A549 treated with GW870086 at 1 μM for 4 hours (cell line): ENCODE measurements at places on chromosomes 3 and 15. TPM values are rescaled to one million over a fixed set of nuclear protein-coding genes. Genes with fewer than 3 reads are reported as not detected.

STAC gene
- total RNA-seq: 2.1 to 2.6 TPM (median 2.4 TPM) in 5 replicates

ROPN1 gene
- total RNA-seq: not detected in 5 replicates

BMF gene
- 0.73 to 1.6 TPM (median 1.3 TPM) in 5 replicates for total RNA-seq

COLQ gene
- total RNA-seq: 0.23 to 0.65 TPM (median 0.26 TPM) in 5 replicates

ABHD2 gene
- total RNA-seq: 102 to 171 TPM (median 152 TPM) in 5 replicates

GOLGA6L10 gene
- total RNA-seq: 0.33 to 0.56 TPM (median 0.50 TPM) in 5 replicates

MNS1 gene
- total RNA-seq: 2.1 to 3.1 TPM (median 3.0 TPM) in 5 replicates

SIDT1 gene
- total RNA-seq: 0.43 to 1.1 TPM (median 0.80 TPM) in 5 replicates

SLC12A8 gene
- total RNA-seq: 1.6 to 2.0 TPM (median 1.6 TPM) in 5 replicates

SERPINI2 gene
- not detected in 5 replicates for total RNA-seq

RTP4 gene
- total RNA-seq: not detected in 5 replicates

PPP1R14D gene
- total RNA-seq: 0.24 to 0.41 TPM in 2 of 5 replicates, not detected in the others

ARHGAP11A gene
- 50.8 to 80.9 TPM (median 76.2 TPM) in 5 replicates for total RNA-seq

PSTPIP1 gene
- total RNA-seq: not detected in 5 replicates

SLC24A5 gene
- total RNA-seq: not detected in 5 replicates

TLR9 gene
- 0.09 TPM in 1 of 5 replicates, not detected in the others for total RNA-seq

ANKRD34C gene
- total RNA-seq: not detected in 5 replicates

TNFAIP8L3 gene
- total RNA-seq: 21.4 to 29.1 TPM (median 25.5 TPM) in 5 replicates

OTOL1 gene
- not detected in 5 replicates for total RNA-seq

PLCH1 gene
- total RNA-seq: 0.90 to 1.1 TPM (median 0.97 TPM) in 5 replicates

RBPMS2 gene
- total RNA-seq: 6.1 to 8.9 TPM (median 7.1 TPM) in 5 replicates

COL6A5 gene
- total RNA-seq: not detected in 5 replicates

DNAH12 gene
- 0.05 to 0.16 TPM (median 0.08 TPM) in 3 of 5 replicates, not detected in the others for total RNA-seq

LIPH gene
- 4.9 to 8.3 TPM (median 5.6 TPM) in 5 replicates for total RNA-seq

SOX2 gene
- 0.36 to 0.66 TPM (median 0.47 TPM) in 5 replicates for total RNA-seq

CEP97 gene
- total RNA-seq: 3.1 to 5.8 TPM (median 5.4 TPM) in 5 replicates

ZKSCAN7 gene
- total RNA-seq: not detected in 5 replicates

SLC7A14 gene
- 0.01 TPM in 1 of 5 replicates, not detected in the others for total RNA-seq

PTX3 gene
- 0.74 to 1.2 TPM (median 0.85 TPM) in 5 replicates for total RNA-seq

PDZRN3 gene
- not detected in 5 replicates for total RNA-seq

SCG5 gene
- total RNA-seq: 1.8 to 3.2 TPM (median 2.7 TPM) in 5 replicates

MCF2L2 gene
- total RNA-seq: 0.07 to 0.55 TPM (median 0.13 TPM) in 4 of 5 replicates, not detected in the other

HDAC11 gene
- total RNA-seq: 8.4 to 12.2 TPM (median 8.6 TPM) in 5 replicates
